GM12864 (cell line): ENCODE measurements at places on chromosomes 12 and 14.

GRCh38 chr14:33103966-33104365 lies 165.3 kb downstream of the NPAS3 start:
- DNase-seq, result no peak

GRCh38 chr14:52081964-52082363 lies 13.1 kb upstream of the NID2 start:
- no peak for DNase-seq

DNA sequence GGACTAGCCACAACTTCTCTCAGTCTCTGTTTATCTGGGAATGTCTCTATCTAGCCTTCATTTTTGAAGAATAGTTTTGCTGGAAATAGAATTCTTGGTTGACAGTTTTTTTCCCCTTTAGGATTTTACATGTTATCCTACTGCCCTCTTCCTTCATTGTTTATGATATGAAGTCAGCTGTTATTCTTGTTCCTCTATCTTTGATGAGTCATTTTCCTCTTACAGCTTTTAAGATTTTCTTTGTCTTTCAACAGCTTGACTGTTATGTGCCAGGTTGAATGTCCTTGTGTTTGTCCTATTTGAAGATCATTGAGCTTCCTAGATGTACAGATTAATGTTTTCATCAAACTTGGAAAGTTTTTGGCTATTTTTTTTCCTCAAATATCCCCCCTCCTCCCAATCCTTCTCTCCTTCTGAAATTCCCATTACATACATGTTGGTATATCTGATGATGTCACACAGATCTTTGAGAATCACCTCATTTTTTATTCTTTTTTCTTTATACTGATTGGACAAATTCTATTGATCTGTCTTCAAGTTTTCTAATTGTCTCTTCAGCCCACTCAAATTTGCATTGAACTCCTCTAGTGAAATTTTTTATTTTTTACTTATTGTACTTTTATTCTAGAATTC lies 4.5 kb upstream of the GOLGA5 start:
- no peak for DNase-seq

DNA sequence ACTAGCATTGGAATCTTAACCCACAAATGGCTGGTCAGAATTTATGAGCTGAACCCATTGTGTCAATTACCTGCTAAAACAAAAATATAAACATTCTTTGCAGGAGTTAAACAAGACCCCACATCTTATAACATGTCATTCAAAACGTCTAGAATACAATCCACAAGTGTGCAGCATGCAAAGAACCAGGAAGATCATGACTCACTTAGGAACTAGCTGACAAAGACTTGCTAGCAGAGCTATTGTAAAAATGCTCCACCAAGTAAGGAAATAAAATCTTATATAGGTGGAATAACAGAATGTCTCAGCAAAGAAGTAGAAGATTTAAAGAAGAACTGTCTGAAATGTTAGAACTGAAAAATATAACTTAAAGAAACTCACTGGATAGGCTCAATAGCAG lies 26.5 kb upstream of the POC1B start:
- no peak for DNase-seq

DNA sequence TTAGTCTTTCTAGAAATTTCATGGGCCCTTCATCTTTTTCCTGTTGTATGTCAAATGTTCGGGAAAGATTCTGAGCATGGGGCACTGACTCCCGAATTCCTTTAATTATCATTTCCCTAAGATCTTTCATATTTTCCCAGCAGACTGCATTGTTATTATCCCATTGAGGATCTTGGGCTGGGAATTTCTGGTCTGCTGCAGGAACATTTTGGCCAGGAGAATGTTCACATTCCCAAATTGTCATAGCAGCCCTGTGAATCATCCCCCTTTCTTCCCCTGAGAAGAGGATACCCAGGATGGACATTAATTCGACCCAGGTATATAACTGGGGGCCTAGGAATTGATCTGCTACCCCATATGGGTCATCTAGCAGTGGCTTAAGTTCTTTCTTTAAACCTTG lies 112.5 kb downstream of the RIN3 start:
- no peak for DNase-seq

GRCh38 chr14:97070259-97070658 lies 273.1 kb downstream of the VRK1 start:
- no peak for DNase-seq

- DNase-seq, result no peak
These were observed 182.2 kb upstream of the CRY1 start for GRCh38 chr12:107275530-107275929.

DNA sequence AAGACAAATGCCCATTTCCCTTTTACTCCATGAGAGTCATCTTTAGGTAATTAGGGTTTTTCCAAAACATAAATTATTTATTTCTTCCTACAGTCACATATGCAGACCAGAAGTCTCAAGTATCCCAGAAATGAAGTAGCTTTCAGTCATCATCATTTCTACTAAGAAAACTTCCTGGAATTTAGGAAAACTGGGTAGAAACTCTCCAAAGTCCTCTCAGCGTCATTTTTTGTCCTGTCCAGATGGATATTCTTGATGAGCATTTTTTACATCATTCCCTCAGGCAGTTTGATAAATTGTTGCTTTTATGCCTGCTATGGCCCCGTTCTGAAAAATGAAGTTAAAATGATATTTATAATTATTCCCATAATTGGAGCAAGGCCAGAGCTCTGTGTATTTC lies 93.9 kb upstream of the DCN start:
- no peak for DNase-seq

DNA sequence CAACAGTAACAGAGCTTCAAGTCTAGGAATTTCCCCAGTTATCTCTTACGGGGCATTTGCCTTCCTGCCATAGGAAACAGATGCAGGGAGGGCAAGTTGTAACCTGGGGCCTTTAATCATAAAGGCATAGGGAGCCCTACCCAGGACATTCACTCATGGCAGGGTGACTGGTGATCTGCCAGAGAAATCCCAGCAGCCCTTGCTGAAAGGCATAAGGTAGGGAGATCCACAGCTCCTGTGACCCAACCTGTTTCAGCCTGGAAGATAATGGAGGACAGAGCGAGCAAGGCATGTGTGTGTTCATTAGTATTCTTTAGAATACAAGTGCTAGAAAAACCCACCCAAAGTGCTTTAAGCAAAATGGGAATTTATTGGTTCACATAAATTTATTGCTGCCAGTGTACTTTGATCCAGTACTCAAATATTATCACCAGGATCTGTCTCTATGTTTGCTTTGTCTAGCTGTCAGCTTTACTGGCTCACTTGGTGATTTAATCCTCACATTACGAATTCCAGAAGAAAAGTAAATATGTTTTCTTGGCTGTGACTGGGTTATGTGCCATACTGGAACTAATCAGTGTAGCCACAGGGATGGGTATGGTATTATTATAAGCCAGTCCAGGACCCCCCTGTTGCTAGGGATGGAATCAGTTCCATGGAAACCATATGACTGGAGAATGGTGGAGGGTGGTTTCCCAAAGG lies 21.1 kb upstream of the AKAP6 start:
- DNase-seq, result no peak

DNA sequence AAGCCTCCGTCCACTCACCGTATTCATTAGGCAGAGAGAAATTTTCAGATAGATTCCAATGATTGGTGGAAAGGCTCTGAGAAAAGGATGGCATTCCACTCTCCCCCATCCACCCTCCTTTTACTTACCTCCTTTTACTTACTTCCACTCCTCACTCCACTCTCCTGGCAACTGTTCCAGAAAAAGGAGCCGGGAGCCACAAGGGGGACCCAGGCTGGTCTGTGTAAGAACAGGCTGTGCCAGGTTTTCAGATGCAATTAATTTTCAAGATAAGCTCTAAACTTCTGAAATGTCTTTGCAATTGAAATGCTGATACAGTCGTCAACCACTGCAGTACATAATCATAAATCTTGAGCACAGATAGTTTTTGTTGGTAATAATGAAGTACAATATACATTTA lies 248.8 kb downstream of the ANO6 start:
- DNase-seq, result no peak

DNA sequence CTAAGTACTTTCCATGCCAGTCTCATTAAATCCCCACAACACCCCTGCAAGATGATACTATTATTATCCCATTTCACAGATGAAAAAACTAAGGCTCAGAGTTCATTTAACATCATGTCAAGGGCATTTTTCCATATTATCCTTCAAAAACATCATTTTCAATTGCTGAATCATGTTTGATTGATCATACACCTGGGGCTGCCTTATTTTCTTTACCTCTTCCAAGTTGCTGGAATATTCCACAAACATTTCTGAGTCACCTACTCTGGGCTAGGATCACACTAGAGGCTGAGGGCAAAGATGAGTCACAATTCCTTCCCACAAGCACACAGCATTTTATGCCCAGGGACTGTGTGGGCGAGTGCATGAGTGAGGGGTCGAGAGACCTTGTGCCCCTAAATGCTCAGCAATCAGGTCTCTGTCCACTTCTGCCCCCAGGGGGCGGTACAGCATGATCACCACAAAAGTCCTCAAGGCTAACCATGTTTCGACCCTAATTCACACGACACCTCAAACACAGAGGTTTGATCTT lies 14.1 kb upstream of the TMEM119 start:
- DNase-seq, result no peak

DNA sequence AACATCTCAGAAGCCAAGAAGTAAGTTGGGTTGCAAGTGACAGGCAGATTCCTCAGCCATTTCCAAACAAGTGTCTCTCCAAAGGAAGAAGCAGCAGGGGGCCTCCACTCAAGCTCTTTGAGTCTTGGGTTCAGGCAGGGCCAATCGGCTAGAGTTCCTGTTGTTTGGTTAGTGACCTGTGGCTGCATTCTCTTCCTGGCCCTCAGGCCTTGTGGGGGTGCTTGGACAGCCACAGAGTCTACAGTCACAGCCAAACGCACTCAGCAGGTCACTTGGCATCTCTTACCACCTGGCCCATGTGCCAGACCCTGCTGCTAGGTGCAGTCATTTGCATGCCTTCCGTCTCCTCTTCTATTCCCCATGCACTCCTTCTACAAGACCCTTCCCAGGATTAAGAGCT lies 353.9 kb downstream of the GRIN2B start:
- DNase-seq, result no peak

GRCh38 chr14:95465358-95465757 lies 51.1 kb downstream of the SYNE3 start:
- DNase-seq, result no peak

DNA sequence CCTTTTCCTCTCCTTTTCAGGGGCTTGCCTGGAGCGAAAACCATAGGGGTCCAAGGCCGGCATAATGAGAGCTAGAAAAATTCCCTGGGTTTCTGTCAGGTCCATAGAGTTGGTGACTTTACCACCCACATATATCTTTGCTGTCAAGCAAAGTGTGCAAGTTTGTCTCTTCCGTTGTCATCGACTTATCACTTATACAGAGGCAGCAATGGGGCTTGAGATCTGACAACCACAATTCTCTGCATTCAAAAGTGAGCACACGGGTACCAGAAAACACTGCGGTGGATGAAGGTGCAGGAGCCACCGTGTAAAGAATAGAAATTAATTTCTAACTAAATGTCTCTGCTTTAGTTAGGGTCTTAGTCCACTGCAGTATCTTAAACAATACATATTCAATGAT lies 162.3 kb downstream of the DAD1 start:
- no peak for DNase-seq

DNA sequence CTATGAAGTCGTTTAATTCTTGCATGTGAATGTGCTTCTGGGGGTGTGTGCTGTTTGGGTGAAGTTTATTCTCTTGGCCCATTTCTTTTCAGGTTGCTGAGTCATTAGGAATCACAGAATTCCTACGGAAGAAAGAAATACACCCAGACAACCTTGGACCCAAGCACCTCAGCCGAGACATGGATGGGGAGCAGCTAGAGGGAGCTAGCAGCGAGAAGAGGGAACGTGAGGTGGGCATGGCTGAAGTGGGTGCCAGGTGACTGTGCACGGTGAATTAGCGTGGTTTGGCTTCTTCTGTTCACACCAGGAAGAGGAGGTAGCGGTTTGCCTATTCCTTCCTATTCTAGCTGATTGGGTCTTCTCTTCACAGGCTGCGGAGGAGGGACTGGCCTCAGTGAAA lies 19.2 kb downstream of the ZNF839 start:
- no peak for DNase-seq

GRCh38 chr12:108099778-108100489 lies 29.2 kb upstream of the WSCD2 start:
- DNase-seq, result no peak

GRCh38 chr12:89968151-89968700 lies 259.6 kb upstream of the ATP2B1 start:
- no peak for DNase-seq

GRCh38 chr14:96693252-96693820 lies 103.8 kb upstream of the VRK1 start:
- no peak for DNase-seq

DNA sequence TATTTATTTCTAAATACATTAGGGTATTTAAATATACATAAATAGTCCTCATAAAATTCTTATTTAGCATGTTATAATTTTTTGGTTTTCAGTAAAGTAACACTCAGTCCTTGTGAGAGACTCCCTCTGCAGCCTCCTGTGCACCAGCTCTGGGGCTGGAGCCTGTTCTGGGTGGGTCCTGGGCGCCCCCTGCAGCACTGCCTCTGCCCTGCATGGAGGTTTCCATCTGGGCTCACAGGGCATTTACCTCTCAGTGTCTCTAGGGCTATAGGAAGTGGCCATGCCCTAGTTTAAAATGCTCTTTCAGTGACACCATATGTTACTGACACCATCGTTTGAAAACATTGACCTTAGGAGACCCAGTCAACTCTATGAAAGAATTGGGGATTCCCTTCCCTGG lies 1155.2 kb downstream of the TMEM121 start:
- no peak for DNase-seq

GRCh38 chr12:99611599-99611998 lies 36.0 kb upstream of the GARIN6 start:
- no peak for DNase-seq

GRCh38 chr12:54861927-54862326 lies 7.6 kb downstream of the MUCL1 start:
- no peak for DNase-seq

- no peak for DNase-seq
These were observed 746.5 kb downstream of the SLC6A15 start for GRCh38 chr12:84165998-84166571.

- no peak for DNase-seq
These were observed 6.2 kb downstream of the AMN start for GRCh38 chr14:102928412-102929240.

GRCh38 chr12:125249066-125249824 lies 184.0 kb downstream of the AACS start:
- no peak for DNase-seq

DNA sequence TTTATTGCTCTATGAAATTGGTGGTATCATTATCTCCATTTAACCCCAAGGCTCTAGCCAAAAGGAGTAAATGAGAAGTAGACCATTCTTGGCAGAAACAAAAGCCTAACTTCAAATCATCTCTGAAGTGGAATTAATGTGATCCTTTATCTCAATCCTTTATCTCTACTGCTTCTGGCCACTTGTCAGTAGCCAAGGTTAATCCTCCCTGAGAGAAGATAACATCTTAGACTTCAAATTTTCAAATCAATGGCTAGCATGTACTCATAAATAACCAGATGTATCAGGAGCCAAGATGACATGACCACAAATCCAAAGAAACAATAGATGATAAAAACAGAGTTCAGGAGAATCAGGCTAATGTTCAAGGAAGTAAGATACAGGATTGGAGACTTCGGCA lies 123.1 kb upstream of the RASSF8 start:
- no peak for DNase-seq

- DNase-seq, result no peak
These were observed 96.2 kb downstream of the MON2 start for GRCh38 chr12:62562846-62563245.
